ENCODE measurements at places on chromosomes 6 and 20.

GRCh38 chr6:45845567-45845966 is 170.1 kb downstream of the CLIC5 start:
- DNase-seq: no peak

DNA sequence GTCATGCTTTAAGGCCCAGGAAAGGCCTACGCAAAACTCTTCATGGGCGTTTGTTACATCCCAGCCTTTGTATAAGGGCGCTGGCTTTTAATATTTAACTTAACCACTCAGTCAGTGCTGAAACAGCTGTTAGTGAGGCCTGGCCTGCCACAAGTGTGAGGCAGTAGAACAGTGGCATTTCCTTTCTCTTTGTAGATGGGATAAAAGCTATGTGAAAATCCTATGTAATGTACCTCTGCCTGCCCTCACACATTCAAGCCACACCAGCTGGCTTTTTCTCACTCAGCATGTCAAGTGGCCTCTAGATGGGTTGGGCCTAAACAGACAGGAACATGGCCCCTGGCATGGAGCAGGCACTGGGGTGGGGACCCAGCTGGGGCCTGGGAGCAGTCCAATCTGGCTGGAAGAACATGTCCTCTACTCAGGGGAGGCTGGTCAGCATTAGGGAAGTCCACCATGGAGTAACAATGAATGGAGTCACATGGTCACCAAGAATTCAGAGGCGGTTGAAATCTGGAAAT is 20.7 kb downstream of the CGA start:
- no peak for DNase-seq

GRCh38 chr6:13467216-13467600 is 20.2 kb downstream of the GFOD1 start:
- no peak for DNase-seq

DNA sequence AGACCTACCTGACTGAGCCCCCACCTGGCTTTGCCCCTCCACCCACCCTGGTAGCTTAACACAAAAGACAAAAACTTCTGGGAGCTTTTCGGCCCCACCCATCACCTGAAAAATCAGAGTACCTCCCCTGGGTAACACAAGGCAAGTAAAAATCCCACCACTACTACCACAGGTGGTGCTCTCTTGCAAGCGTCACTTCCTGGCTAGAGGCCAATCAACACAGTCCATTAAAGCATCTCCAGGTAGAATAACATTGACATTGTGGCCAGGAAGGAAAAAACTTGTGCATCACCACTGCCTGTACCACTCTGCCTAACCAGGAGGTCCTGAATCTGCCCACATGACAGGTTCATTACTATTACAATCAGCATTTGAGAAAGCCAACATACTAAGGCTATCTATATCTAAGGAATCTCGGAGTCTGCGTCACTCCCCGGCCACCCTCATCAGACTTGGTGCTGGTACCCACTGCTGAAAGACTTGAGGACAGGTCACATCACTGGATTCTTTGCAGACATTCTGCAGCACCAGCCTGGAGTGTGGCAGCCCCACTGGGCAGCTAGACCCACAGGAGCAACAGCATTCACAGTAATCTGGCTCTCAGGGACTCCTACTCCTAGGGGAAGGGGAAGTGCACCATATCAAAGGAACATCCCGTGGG is 125.9 kb downstream of the CDK19 start:
- no peak for DNase-seq

DNA sequence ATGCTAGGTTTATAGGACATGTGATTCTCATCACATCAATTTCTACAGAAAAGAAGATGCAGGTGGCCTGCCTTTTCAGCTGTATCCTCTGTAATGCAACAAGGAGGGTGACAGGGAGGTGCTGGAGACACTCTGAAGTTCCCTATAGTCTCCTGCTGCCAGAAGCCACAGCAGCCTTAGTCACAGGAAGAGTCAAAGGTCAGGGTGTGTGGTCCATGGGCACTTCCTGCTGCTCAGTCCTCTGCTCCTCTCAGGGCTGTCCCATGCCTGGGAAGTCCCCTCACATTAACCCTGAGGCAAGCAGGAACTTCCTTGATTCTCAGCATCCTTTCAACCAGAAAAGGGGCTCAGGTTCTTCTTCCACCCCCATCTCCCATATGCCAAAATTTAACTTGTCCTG is 144.8 kb upstream of the FOXA2 start:
- DNase-seq: no peak

DNA sequence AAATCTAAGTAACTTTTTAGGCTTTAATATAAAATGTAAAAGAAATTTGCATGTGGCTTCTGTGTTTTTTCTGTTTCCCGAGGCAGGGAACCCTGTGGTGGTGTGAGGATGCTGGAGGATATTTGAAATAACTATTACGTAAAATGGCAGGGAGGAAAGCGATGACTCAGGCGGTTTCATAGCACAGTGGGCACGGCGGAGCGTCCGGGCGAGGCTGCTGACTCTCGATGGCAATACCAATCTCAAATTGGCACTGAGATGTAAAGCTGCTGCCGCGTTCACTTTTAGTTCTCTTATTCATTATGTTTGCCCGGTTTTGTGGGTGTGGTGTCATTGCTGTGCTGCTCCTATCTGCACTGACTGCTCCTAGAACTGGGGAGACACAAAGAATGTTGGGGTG is 254.3 kb downstream of the THBS2 start:
- no peak for DNase-seq

DNA sequence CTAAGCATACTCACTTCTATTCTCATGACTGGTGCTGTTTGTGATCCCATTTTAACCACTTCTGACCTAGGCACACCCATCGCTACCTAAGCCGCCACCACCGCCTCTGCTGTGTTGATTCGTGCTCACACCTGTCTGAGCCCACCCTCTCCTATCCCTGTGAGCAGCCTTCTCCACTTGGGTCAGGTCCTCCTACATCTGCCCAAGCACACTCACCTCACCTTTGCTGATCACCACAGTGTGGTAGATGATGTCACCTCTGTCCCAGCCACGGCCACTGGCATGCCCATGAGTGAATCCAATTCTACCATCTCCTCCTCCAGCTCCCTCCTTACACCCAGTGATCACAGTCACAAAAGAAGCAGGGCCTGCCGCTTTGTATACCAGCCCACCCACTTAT is 20.8 kb downstream of the MUC22 start:
- no peak for DNase-seq

DNA sequence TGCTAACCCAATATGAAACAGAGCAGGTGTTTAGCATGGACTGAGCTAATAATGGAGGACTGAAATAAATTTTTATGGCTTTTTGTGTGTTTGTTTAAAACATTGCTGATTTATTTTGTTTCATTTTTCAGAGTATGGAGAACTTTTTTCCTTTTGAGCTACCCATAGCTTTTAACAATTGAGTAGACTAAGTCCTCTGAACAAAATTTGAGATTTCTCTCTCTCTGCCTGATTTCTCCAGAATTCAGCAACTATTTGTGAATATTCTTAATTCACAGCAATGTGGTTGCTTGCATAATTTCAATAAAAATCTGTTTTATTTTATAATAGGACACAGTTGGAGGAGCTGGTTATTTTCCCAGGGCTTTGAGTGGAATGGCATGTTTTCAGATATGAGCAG is 103.7 kb downstream of the TPBG start:
- no peak for DNase-seq

GRCh38 chr6:134875367-134875766 is 74.5 kb downstream of the ALDH8A1 start:
- no peak for DNase-seq

- no peak for DNase-seq
Observed at GRCh38 chr6:39062014-39062740, 13.6 kb downstream of the GLP1R start.

GRCh38 chr20:47330071-47330470 is 26.4 kb downstream of the ZMYND8 start:
- DNase-seq: no peak

Data from nucleus accumbens (tissue), 56 donors.